ENCODE measurements at places on chromosomes 5 and 9. TPM values are rescaled to one million over a fixed set of nuclear protein-coding genes. Genes with fewer than 3 reads are reported as not detected.

Gene ZNF883
- polyA plus RNA-seq: 2.6 TPM

Gene NTNG2
- 0.40 TPM for polyA plus RNA-seq

Gene LCN2
- 0.93 TPM for polyA plus RNA-seq

Gene GFPT2
- 5.8 TPM for polyA plus RNA-seq

Gene PCDHB10
- 2.9 TPM for polyA plus RNA-seq

Gene FBLL1
- polyA plus RNA-seq: 4.0 TPM

Gene STC2
- polyA plus RNA-seq: 1.3 TPM

Gene PIP5K1B
- polyA plus RNA-seq: 57.9 TPM

Gene PWWP2A
- 26.4 TPM for polyA plus RNA-seq

Gene RNF180
- 5.6 TPM for polyA plus RNA-seq

Gene LRRC19
- 83.7 TPM for polyA plus RNA-seq

Gene HACD4
- 4.8 TPM for polyA plus RNA-seq

DNA sequence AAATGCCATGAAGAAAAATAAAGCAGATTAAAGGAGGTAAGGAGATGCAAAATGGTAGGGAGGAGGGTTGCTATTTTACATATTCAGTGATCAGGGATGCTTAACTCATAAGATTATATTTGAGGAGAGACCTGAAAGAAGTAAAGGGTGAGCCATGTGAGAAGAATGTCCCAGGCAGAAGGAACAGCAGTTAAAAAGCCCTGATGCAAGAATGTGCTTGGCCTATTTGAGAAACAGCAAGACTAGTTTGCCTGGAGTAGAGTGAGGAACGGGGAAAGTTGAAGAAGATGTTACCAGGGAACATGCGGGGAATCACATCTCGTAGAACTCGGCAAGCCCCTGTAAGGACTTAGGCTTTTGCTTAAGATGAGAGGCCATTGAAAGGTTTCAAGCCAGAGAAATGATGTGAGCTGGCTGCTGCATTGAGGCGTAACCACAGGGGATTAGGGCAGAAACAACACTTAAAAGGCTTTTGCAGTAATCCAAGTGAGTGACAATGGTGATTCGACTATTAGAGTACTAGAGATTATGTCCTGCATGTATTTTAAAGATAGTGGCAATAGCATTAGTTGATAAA is 198.7 kb downstream of the VPS13A start:
- DNase-seq: no peak

DNA sequence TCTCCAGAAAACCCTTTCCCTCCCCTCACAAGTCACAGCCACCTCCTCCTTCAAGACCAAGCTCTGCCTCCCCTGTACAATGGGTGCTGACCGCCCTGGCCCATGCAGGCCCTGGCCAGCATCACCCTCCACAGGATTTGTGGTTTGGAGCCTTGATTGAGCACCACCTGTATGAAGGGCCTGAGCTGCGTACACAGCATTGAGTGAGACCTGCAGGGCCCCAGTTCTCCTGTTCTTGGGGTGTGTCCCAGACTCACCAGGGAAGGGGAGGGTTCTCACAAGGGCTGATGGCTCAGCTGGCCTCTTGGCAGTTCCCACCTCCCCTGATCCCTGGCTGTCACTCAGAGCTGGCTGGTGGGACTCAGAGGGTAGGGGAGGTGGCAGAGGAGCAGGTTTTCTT is 63.7 kb upstream of the IER5L start:
- no peak for DNase-seq

- no peak for DNase-seq
These were observed 187.5 kb upstream of the RORB start for GRCh38 chr9:74309654-74310053.

GRCh38 chr5:6585939-6586646 is 46.8 kb downstream of the NSUN2 start:
- no peak for DNase-seq

DNA sequence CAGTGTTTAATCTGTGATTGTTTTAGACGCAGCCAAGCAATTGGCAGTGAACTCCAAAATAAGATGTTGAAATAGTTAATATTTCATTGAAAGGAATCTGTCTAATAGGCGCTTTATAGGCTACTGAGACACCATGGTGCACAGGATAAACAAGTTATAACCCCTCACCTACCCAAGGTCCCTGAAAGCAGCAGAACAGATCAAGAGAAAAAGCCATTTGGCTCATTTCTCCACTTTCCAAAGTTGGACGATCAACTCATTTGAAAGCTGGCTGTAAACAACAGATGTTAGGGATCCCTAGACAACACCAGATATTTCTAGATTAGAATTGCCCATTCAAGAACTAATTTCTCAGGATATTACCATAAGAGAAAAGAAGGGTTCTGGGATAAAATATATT is 4.9 kb downstream of the PUM3 start:
- DNase-seq: no peak

DNA sequence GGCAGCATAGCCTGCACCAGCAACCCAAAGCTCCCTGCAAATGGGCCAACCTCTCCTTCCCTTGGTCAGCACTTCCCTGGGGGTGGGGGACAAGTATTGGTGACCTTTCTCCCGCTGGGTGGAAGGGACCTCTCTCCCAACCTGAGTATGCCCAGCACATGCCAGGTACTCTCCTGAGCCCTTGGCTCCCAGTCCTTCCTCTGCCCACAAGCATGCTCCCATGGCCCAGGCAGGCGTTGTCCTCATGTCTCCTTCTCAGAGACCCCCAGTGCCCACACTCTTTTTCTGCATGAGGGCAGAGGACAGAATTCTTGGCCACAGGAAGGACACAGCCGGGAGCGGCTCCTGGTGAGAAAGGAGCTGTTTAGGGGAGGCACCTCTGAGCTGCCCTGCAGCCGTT is 60.3 kb downstream of the PHF2 start:
- no peak for DNase-seq

DNA sequence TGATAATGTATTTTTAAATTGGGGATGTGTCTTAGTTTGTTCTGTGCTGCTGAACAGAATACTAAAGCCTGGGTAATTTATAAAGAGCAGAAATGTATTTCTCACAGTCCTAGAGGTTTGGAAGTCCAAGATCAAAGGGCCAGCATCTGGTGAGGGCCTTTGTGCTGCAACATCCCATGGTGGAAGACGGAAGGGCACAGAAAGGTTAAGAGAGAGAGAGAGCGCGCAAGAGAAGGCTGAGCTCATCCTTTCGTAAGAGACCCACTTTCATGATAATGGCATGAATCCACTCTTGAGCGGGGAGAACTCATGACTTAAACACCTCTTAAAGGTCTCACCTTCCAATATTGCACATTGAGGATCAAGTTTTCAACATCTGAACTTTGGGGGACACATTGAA is 79.1 kb upstream of the GOLM1 start:
- DNase-seq: no peak

DNA sequence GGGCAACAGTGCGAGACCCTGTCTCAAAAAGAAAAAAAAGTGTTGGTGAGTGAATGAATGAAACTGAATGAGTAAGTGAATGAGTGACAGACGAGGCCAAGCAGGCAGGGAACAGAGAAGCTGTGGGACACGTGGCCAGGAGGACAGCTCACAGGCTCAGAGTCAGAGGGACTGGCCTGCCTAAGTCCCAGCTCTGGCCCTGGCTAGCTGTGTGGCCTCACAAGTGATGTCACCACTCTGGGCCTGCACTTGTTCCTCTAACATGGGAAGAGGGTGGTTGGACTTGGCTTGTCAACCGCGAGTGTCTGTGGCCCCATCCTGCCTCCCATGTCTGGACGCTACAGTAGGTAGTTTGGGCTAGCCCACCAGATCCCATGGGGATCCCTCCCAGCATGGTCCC is 4.7 kb upstream of the PLPP7 start:
- no peak for DNase-seq

DNA sequence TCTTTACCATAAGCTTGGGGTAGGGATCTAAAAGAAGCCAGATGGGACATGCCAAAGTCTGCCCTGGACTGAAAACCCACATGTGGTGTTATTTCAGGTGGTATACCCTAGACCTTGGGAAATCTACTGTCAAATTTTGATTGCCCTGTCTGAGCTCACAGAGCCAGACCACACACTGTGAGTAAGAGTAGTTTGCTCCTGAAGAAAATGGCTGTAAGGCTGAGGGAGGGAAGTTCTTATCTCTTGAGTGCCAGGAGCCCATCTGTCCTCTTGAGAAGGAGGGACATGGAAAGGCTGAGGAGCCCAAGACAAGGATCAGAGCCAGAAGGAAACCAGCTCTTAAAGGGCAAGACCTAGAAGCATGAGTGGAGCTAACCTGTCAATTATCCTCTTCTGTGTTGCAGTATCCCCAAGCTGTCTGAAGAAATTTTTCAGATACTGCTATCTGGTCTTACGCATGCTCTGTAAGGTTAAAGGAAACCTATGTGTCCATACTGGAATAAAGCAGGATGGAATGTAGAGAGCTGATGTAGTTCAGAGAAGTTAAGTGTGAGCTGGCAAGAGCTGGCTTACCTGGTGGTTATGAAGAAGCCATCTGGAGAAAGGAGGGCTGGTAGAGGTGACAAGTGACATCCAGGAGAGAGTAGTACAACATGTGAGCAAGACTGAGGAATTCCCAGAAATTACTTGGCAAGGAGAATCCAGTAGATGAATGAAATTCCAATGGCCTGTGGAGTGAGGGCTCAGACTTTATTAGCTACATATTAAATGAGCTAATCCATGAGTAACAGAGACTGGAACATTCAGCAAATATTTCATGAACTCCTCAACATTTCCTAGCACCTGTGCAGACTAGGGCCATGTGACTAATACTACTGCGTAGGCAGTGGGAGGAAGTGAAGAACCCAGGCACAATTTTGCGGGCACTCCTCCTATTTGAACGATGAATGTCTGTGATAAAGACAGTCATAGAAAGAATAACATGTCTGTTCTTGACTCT is 389.1 kb upstream of the KIF2A start:
- DNase-seq: no peak

- peak; percentile 58 for DNase-seq
These were observed 399.5 kb downstream of the ENC1 start for GRCh38 chr5:74240783-74241750.

DNA sequence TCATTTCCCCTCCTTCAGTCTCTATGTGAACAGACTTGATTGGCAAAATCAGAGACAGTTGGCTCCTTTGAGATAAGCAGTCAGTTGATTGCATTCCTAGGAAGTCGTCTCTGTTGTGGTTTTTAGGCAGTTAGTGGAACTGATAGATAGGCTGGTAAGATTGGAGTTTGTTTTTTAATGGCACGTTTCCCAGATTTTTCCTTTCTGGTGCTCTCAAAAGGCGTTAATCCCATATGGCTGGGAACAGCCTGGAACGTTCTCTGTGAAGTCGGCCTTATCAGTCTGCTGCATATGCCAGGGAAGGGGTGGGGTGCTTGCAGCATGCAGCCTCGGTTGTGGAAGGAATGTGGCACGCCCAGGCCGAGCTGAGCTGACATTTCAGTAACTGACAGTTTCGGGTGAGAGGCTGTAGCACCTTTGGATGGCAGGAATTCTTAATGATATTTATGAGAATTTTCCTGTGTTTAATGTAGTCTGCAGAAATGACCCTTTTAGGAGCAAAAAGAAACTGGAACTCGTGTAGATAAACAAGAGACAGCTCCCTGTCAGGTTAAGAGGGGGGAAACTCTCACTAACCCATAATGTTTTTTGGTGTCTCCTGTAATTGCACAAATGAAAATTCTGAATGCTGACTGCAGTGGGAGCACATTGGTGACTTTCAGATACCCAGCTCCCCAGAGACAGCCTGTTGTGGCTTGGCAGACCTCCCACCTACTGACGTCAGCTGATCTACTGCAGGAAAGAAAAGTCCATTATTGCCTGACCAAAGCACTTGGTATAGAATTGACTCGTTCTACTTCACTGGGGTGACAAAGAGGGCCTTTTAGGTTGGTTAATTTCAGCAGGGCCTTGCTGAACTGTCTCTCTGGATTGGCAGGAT is 6.3 kb downstream of the SPTAN1 start:
- DNase-seq: peak; percentile 90

DNA sequence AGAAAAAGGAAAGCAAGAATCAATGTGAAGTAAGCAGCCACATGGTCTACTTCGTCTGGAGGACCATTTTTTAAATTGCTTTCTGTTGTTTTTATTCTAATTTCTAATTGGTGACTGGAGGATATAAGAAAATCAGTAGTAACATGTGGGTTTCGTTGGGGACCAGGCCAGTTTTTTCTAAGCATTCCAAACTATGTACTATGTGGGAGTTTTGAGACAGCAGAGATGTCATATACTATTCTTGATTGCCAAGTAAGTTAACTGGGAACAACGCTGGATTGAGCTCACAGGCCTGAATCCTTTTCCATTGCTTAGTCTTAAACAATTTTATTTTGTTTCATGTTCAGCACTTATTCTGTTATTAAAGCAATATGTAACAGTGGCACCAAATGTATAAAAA is 225.7 kb downstream of the TMEM167A start:
- DNase-seq: no peak

DNA sequence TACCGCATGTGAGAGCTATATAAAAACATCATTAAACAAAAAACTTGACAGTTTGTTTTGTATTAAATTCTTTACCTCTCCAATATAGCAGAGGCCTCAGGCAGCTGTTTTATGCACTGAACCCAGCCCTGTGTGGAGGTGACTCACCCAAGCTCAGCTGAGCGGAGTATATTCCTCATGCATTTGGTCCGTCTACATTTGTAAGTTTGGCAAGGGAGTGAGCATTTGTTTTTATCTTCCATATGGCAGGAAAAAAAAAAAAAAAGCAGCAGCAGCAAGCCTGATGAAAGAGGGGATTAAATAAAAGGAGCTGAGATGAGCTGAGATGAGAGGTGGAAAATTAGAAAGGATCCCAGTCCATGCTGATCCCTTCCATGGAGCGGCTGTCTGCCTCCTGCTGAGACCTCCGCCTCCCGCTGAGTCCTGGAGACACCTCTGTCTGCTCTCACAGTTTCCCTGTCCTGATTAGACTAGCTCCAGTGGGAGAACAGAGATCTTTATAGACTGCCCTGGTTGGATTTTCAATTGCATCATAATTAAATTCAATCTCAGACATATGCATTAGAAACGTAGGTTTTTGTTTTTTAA is 112.0 kb upstream of the CTNND2 start:
- DNase-seq: no peak

GRCh38 chr5:61464512-61464911 is 132.5 kb downstream of the ZSWIM6 start:
- DNase-seq: no peak

DNA sequence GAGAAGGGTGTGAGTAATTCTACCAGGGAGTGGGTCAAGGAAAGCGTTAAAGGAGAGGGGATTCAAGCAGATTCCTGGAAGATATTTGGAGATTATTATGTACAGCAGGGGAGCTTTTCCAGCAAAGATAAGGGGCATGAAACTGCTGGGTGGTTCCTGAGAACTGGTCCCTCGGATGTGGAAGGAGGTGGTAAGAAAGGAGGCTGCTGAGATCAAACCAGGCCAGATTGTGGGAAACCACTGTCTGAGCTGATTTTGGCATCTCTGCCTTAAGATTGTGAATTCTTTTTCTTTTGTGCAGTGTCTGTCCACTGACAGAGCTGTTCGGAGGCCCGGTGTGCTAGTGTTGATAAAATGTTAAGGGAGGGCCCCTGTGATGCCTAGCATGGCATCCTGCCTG is 45.4 kb downstream of the SNX30 start:
- DNase-seq: no peak

- no peak for DNase-seq
These were observed 564.0 kb downstream of the PSAT1 start for GRCh38 chr9:78860801-78861475.

- DNase-seq: no peak
These were observed 114.1 kb downstream of the MPDZ start for GRCh38 chr9:13165236-13165945.

- no peak for DNase-seq
These were observed 992 bp downstream of the SH2D3C start for GRCh38 chr9:127777368-127777980.

GRCh38 chr5:90473396-90474234 is 956 bp downstream of the MBLAC2 start:
- DNase-seq: peak; percentile 70
